RWPE2 (cell line): ENCODE measurements at places on chromosomes 6 and 20.

- no peak overlapping the region for H3K4me3 ChIP-seq
- no peaks in the 10 kb centered on the region for H3K4me1 ChIP-seq
- DNase-seq: no peak
Observed at GRCh38 chr6:135479601-135480000, 17.9 kb downstream of the AHI1 start.

DNA sequence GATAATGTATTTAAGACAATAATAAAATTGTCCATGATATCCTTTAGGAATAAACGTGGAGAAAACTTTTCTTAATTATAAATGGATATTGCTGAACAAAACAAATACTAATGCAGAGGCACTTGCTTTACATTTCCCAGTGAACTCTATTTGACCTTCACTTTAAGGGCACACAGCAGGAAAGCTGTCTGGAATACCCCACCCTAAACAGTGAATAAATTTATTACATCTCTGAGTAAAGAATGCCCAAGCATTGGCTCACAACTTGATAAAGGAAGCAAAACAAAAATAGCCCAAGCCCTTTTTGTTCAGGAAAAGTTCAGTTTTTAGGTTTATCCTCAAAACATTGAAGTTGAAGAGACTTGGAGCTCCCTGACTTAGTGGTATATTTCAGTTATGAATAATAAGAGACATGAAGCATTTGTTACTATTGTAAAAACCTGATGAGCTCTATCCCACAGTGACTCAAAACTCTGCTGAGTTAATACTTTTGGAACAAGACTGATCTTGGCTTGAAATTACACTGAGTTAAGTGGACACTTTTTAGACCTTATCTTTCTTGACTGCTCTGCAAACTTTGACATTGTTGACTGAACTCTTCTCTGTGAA lies 353.9 kb downstream of the BCKDHB start:
- H3K4me1 ChIP-seq: peaks cover 18% of the 10 kb centered on the region
- H3K27ac ChIP-seq: no peak overlapping the region
- H3K4me3 ChIP-seq: no peak overlapping the region
- DNase-seq: no peak

- H3K36me3 ChIP-seq: no peaks in the 10 kb centered on the region
- H3K27me3 ChIP-seq: peaks cover 21% of the 10 kb centered on the region
- H3K4me3 ChIP-seq: peak overlapping the region; percentile 43
- no peak for DNase-seq
- no peak overlapping the region for H3K27ac ChIP-seq
- H3K4me1 ChIP-seq: no peaks in the 10 kb centered on the region
Observed at GRCh38 chr6:10838794-10839333, 525 bp upstream of the MAK start.

DNA sequence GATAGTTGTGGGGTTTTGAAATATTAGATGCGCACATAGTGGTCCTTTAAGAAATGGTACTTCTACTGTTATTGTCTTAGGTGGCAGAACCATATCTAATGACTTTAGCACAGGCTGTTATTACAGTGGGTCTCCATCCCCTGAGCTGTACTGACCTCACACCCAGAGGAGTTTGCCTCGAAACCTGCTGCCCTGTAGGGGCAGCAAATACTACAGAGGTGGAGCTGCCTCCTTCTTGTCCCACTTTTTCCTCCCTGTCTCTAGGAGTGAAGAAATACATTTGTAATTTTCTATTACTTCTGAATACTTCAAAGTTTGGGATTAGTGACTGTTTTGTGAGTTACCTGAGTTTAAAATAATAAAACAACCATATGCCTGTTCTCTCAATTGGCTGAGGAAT lies 8.2 kb downstream of the TRIM31 start:
- H3K4me1 ChIP-seq: peaks cover 12% of the 10 kb centered on the region
- no peak overlapping the region for H3K27ac ChIP-seq
- H3K4me3 ChIP-seq: no peak overlapping the region
- H3K36me3 ChIP-seq: no peaks in the 10 kb centered on the region
- no peaks in the 10 kb centered on the region for H3K27me3 ChIP-seq
- DNase-seq: no peak

GRCh38 chr6:1311400-1312202 lies at the start of gene FOXQ1:
FOXQ1 (plus strand) TSS chr6:1312098; CDS start chr6:1312705, 607 bp downstream.
- H3K4me1 ChIP-seq: peaks cover 18% of the 10 kb centered on the region
- peak within 1 kb of the TSS; percentile 57 for H3K4me3 ChIP-seq
- peaks cover 9% of the 10 kb centered on the region; the same call in 1 of the 2 replicates for H3K36me3 ChIP-seq
- peak within 1 kb of the TSS; percentile 34 for H3K27ac ChIP-seq

GRCh38 chr6:20696676-20697075 lies 162.4 kb downstream of the CDKAL1 start:
- no peaks in the 10 kb centered on the region for H3K36me3 ChIP-seq
- no peak for DNase-seq
- H3K4me1 ChIP-seq: peaks cover 18% of the 10 kb centered on the region
- H3K27me3 ChIP-seq: no peaks in the 10 kb centered on the region
- no peak overlapping the region for H3K4me3 ChIP-seq

- DNase-seq: no peak
- peaks cover 2% of the 10 kb centered on the region for H3K4me1 ChIP-seq
- H3K4me3 ChIP-seq: no peak overlapping the region
- no peak overlapping the region for H3K27ac ChIP-seq
Observed at GRCh38 chr6:3019065-3019464, 19.4 kb downstream of the NQO2 start.

GRCh38 chr6:118054082-118054481 lies 147.0 kb downstream of the SLC35F1 start:
- no peaks in the 10 kb centered on the region for H3K4me1 ChIP-seq
- H3K4me3 ChIP-seq: no peak overlapping the region
- H3K27ac ChIP-seq: no peak overlapping the region
- no peaks in the 10 kb centered on the region for H3K36me3 ChIP-seq

DNA sequence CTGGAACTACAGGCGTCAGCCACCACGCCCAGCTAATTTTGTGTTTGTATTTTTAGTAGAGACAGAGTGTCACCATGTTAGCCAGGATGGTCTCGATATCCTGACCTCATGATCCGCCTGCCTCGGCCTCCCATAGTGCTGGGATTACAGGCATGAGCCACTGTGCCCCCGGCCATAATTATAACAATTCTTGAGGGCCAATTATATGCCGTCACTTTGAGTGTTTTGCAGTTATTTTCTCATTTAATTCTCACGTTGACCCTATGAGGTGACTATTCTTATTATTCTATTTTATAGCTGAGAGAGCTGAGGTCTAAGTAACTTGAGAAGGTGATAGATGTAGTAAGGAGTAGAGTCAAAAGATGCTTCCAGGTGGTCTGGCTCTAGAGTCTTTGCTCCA lies 13.0 kb downstream of the MYO6 start:
- no peak overlapping the region for H3K27ac ChIP-seq
- H3K4me1 ChIP-seq: no peaks in the 10 kb centered on the region
- H3K4me3 ChIP-seq: no peak overlapping the region

DNA sequence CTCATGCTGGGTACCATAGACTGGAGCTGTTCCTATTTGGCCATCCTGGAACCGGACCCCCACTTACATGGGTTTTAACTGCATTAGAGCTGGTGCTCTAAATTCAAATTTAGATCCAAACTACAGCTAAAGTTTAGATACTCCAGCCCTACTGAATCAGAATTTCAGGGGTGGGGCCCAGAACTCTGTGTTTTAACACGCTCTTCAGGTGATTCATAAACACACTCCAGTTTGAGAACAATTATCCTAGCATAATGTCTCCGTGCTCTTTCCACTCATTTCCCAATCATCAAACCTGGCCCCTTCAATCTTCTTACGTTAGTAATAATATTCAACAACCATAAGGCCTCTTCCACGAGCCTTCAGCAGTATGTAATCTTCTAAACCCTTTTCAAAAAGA lies 15.3 kb downstream of the TRPC4AP start:
- DNase-seq: no peak
- H3K4me3 ChIP-seq: no peak overlapping the region
- peaks cover 60% of the 10 kb centered on the region for H3K36me3 ChIP-seq
- H3K27me3 ChIP-seq: no peaks in the 10 kb centered on the region
- H3K27ac ChIP-seq: no peak overlapping the region

- no peaks in the 10 kb centered on the region for H3K27me3 ChIP-seq
- peaks cover 16% of the 10 kb centered on the region for H3K36me3 ChIP-seq
- H3K4me3 ChIP-seq: no peak overlapping the region
- no peak overlapping the region for H3K27ac ChIP-seq
- H3K4me1 ChIP-seq: no peaks in the 10 kb centered on the region
- DNase-seq: no peak
Observed at GRCh38 chr6:25487012-25487411, 165.0 kb upstream of the SCGN start.

GRCh38 chr6:142544199-142544838 lies 242.5 kb downstream of the ADGRG6 start:
- H3K36me3 ChIP-seq: no peaks in the 10 kb centered on the region
- H3K27me3 ChIP-seq: no peaks in the 10 kb centered on the region
- H3K27ac ChIP-seq: no peak overlapping the region
- DNase-seq: no peak
- H3K4me3 ChIP-seq: no peak overlapping the region

DNA sequence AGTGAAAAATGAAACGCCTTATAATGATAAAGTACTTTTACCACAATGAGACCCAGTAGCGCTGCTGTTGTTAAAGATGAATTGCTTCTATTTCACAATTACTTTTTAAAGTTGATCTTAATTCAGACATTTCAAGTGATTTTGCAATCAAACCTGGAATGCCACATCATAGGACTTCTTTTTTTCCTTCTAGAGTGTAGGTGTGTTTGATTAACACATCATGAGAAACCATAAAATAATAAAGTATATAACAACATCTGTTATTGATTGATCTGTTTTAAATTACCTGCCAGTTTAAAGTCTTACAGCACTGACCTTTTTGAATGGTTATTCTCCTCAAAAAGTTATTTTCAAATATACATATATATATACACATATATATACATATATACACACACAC lies 38.6 kb downstream of the HEBP2 start:
- H3K27ac ChIP-seq: no peak overlapping the region
- no peaks in the 10 kb centered on the region for H3K4me1 ChIP-seq
- no peak for DNase-seq
- H3K4me3 ChIP-seq: no peak overlapping the region
- H3K27me3 ChIP-seq: no peaks in the 10 kb centered on the region

DNA sequence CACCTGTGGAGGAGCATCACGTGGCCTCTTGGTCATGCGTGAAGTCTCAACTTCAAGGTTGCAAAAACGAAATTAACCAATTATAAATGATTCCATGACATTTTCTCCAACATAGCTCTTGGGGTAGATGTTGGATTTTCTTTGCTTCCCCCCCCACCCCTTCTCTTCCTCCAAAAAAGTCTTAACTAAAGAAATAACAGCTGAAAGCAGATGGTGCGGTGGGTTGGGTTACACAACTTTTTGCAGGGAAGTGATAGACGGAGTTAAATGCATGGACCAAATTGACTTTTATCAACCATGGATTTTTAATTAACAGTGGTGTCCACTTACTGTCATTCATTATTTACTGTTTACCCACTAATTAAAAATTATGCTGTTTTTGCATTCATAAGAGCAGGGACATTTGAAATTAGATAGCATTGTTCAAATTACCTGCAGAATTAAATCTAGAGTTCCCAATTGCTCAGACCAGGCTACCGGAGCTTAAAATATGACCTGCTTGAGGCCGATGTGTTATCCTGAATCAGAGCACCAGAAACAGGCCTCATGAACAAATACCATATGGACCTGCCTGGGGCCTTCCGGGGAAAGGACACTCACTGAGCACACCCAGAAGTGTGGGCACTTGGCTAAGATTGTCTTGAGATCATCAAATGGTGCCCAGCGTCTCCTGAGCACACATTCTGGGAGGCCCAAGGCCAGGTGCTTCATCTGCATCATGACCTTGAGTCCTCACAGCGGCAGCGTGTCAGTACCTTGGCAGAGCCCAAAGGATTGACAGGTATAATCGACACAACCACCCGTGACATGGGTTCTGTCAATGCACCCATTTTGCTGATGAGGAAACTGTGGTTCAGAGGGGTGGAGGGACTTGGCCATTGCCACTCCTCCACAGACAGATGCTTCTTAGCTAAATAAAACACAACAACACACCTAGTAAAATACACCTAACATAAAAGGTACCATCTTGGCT lies 41.5 kb downstream of the APCDD1L start:
- no peaks in the 10 kb centered on the region for H3K36me3 ChIP-seq
- H3K4me1 ChIP-seq: no peaks in the 10 kb centered on the region
- no peaks in the 10 kb centered on the region for H3K27me3 ChIP-seq
- no peak overlapping the region for H3K27ac ChIP-seq

- peak overlapping the region; percentile 48 for H3K27ac ChIP-seq
- peaks cover 20% of the 10 kb centered on the region for H3K4me1 ChIP-seq
- H3K27me3 ChIP-seq: no peaks in the 10 kb centered on the region
- no peak for DNase-seq
Observed at GRCh38 chr6:158653577-158654354, 3.9 kb downstream of the SYTL3 start.

DNA sequence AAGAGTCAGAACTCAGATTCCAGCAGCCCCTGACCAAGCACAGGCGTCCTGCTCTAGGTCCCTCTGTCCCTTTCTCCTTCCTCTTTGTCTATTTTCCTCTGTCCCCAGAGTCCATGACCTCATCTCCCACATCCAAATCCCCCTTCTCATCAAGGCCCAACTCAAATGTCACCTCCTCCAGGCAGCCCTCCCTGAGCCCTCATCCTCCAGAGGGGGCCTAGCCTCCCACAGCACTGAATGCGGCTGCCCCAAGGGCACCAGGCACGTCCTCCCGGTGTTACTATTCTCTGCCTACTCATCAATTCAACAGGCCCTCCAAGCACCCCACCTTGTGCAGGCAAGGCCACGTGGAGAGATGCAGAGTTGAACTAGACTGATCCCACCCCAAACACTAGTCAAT lies 49.7 kb downstream of the GRM4 start:
- no peak overlapping the region for H3K4me3 ChIP-seq
- no peak overlapping the region for H3K27ac ChIP-seq
- no peaks in the 10 kb centered on the region for H3K4me1 ChIP-seq
- no peaks in the 10 kb centered on the region for H3K36me3 ChIP-seq

- peaks cover 4% of the 10 kb centered on the region for H3K27me3 ChIP-seq
- no peaks in the 10 kb centered on the region for H3K36me3 ChIP-seq
- no peak overlapping the region for H3K4me3 ChIP-seq
- DNase-seq: no peak
Observed at GRCh38 chr6:19035461-19036195, 648.5 kb downstream of the RNF144B start.

DNA sequence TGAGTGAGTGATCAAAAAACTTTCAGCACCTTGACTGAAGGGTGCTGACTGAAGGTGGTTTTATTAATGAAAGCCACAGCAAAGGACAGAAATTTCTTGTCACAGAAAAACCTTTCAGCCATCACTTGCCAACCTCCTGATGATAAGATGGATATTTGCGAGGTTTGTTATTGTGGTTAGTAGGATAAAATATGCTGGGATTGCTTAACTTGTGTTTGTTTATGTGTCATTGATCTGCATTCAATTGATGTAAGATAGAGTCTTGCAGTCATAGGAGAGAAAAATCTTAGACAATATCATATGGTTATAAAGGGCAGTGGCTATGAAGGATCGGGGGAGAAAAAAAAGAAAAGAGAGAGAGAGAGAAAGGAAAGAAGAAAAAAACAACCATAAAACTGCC lies 1.2 kb downstream of the TSBP1 start:
- H3K4me1 ChIP-seq: peaks cover 17% of the 10 kb centered on the region
- H3K36me3 ChIP-seq: no peaks in the 10 kb centered on the region
- H3K27ac ChIP-seq: no peak overlapping the region
- H3K27me3 ChIP-seq: no peaks in the 10 kb centered on the region
